NCI-H510A treated with DMSO at 0.1 percent for 48 hours (cell line): ENCODE measurements at places on chromosomes 7 and 10.

DNA sequence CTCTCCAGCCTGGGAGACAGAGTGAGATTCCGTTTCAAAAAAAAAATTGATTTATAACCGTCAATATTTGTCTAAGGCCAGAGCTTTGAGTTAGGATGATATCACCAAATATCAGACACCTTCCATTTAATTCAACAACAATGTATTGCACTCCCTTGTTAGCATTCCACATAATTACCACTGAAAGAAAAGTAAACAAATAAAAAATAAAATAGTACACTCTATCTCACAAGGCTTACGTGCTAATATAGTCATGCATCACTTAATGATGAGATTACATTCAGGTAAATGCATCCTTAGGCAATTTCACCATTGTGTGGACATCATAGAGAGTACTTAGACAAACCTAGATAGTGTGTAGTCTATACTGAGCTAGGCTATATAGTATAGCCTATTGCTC lies 127.6 kb upstream of the RHOBTB1 start:
- DNase-seq, result no peak

DNA sequence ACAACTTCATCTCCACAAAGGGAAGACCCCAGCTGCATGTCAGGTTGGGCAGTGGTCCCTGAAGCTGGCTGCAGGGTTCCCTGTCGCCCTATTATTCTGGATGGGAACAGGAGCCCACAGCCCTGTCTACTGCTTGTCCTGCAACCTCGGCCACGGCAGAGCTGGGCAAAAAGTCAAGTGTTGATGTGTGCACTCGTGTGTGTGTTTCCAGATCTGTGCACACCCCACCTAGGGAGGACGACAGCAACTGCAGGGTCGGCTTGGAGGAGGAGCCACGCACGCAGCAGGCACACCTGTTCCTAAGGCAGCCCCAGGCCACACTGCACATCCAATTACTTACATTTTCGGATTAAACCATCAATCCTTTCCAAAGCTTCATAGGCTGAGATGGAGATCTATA lies 23.6 kb downstream of the PITRM1 start:
- no peak for DNase-seq

DNA sequence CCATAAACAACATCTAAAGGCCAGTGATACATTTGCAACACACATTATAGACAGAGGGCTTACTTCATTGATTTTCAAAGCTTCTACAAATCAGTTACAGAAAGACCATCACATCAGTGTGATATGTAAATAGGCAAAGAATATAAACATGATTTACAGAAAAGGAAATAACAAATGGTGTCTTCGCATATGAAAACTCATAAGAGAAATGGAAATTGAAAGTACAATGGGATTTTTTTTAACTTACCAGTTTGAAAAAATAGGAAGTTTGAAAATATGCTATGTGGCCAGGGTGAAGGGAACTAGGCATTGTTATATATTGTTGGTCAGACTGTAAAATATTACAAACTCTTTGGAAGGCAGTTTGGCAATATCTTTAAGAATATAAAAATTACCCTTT lies 27.3 kb downstream of the SEC23IP start:
- DNase-seq, result no peak

GRCh38 chr7:141700848-141701371 lies 1.1 kb downstream of the DENND11 start:
- no peak for DNase-seq

GRCh38 chr10:116109481-116109880 lies 163.5 kb downstream of the GFRA1 start:
- DNase-seq, result no peak

DNA sequence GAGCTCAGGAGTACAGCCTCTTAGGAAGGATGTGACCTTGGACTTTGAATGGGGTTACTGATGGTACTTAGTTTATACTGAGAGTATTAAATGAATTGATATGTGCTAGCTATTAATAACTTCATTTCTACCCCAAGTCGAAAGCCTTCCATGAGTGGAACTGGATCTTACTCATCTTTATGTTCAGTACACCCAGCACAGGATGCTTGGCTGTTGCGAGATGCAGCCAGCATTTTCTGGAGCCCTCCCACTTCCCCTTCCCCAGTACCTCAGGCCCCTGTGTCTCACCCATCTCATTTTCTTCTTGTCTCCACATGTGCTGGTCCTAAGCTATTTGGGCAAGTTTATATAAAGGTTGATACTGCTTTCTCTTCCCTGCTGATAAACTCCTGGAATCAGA lies 7.2 kb downstream of the UPP1 start:
- DNase-seq, result no peak

- no peak for DNase-seq
Observed at GRCh38 chr10:44004913-44005787, 356.5 kb upstream of the ZNF32 start.

GRCh38 chr7:47318395-47319182 lies 263.3 kb downstream of the TNS3 start:
- no peak for DNase-seq

DNA sequence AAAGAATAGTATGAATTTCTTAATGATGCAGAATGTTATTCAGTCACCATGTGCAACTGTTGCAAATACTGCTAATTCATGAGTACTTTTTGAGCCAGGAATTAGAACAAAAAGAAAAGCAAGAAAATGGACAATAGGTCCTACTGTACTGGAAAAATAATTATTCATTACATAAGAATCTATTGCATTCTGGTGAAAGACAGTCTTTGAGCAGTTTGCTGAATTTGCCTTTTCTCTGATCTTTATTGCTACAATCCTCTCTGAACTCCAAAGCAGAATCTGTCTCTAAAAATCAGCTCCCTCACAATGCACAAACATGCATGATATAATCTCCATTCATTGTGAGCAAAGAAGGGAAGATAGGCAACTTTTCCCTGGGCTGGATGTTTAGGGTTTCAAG lies 12.8 kb downstream of the IFIT2 start:
- DNase-seq, result no peak

DNA sequence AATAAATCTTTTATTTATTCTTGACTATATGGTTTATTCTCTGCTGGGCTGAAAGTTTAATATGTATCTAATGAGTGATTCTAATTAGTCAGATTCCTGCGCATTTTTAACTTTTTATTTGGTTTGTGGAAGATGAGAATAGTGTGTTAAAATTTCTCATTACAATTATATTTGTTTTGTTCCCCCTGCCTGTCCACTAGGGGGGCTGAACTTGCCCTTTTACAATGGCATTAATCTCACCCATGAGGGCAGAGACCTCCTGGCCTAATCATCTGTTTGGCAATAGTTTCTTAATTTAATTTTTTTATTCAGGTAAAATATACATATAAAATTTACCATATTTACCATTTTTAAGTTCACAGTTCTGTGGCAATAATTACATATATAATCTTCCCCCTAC lies 278.5 kb upstream of the NPY start:
- DNase-seq, result no peak

DNA sequence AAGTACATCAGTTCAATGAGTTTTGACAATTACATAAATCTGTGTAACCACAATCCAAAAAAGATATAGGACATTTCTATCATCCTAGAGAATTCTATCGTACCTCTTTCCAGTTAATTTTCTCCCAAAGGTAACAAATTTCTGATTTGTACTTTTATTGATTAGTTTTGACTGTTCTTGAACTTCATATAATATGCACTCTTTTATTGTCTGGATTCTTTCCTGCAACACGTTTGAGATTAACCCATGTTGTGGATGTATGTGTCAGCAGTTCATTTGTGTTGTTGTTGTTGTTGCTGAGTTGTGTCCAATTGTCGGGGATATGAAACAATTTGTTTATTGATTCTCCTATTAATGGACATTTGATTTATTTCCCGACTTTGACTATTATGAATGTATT lies 145.9 kb upstream of the WDR11 start:
- DNase-seq, result no peak

- DNase-seq, result no peak
Observed at GRCh38 chr10:10794791-10795191, 222.9 kb upstream of the CELF2 start.

DNA sequence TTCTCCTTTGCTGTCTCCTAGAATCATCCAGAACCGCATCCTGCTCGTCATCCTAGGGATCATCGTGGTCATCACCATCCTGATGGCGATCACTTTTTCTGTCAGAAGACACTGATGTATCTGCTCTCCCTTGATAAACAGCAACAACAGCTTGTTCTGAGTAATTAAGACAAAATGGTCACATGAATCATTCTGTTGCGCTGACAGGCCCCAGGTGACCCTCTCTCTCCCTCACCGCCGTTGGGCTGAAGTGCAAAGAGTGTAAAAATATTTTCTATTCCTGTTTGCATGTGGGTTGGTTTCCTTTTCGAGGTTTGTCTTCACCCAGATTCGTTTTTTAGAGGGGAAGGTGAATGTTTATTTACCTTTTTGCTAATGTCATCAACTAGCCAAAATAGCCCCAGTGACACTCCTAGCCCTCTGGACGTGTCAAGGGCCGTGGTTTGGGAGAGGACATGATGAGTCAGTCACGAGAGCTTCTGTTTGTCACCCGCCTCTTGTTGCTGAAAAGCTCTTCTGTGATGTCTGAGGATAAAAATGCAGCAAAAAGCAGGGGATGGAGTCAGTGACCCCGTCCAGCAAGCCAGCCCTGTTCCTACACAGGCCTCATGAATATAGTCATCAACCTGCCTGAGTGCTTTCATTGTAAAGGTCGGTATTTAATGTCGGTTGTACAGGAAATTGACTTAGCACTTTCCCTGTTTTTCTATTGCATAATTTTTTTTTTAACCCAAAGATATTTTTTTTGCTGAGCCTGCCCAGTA lies 134.6 kb upstream of the TCF7L2 start:
- peak; percentile 11 for DNase-seq

- no peak for DNase-seq
Observed at GRCh38 chr7:83610649-83611304, 38.2 kb downstream of the SEMA3E start.

DNA sequence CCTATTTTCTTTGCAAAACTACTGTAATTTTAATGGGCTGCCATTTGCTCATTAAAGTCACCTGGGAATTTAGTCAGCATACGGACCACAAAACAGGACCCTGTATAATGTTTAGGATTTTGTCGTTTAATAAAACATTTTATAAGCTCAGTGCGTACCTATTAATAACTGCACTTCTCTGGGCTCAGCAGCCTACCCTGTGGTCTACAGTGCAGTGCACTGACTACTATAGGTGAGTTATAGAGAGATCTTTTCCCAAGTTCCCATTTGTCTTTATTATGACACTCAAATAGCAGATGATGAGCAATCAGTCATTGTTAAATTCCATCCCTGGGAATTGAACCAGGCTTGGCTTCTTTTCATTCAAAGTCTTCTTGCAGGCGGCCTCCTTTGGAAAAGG lies 433.4 kb upstream of the NFE2L3 start:
- DNase-seq, result no peak

DNA sequence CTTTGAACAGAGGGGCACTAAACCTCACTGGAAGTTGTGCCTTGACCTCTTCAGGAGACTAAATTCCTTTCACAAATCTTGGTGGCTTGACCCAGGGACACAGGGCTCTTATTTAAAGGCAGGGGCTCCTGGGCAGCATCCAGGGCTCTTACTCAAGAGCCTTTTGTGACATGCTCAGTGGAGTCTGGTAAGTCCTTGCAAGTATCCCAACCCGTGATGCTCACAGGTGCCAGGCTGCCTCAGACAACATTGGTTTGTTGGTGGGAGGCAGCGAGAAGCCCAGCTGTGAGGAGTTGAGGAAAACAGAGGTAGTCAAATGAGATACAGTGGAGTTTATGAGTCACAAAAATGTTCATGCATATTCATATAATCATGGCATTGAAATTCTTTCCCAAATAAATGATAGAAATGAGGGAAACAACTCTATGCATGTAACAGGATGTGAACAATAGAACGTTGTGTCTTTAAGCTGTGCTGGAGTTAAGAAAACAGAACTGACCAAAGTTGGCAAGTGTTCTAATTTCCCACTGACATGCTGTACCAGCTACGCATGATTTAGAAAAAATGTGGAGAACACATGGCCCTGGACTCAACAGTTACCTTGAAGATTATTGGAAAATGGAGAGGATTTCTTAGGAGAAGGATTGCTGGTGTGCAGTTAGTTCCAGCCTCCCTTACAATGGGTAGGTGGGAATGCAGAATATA lies 654.5 kb upstream of the COBL start:
- no peak for DNase-seq

- no peak for DNase-seq
Observed at GRCh38 chr7:137969828-137970227, 32.1 kb downstream of the CREB3L2 start.

GRCh38 chr7:108367946-108368345 lies 88.3 kb downstream of the NRCAM start:
- DNase-seq, result peak; percentile 15

DNA sequence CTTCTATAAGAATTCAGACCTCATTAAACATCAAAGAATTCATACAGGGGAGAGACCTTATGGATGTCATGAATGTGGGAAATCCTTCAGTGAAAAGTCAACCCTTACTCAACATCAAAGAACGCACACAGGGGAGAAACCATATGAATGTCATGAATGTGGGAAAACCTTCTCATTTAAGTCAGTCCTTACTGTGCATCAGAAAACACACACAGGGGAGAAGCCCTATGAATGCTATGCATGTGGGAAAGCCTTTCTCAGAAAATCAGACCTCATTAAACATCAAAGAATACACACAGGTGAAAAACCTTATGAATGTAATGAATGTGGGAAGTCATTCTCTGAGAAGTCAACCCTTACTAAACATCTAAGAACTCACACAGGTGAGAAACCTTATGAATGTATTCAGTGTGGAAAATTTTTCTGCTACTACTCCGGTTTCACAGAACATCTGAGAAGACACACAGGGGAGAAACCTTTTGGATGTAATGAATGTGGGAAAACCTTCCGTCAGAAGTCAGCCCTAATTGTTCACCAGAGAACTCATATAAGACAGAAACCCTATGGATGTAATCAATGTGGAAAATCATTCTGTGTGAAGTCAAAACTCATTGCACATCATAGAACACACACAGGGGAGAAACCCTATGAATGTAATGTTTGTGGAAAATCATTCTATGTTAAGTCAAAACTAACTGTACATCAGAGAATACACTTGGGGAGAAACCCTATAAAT lies 24.1 kb downstream of the ZNF37A start:
- no peak for DNase-seq

- no peak for DNase-seq
Observed at GRCh38 chr7:14962778-14963177, 60.2 kb upstream of the DGKB start.

- no peak for DNase-seq
Observed at GRCh38 chr7:158357106-158357897, 230.3 kb downstream of the PTPRN2 start.

DNA sequence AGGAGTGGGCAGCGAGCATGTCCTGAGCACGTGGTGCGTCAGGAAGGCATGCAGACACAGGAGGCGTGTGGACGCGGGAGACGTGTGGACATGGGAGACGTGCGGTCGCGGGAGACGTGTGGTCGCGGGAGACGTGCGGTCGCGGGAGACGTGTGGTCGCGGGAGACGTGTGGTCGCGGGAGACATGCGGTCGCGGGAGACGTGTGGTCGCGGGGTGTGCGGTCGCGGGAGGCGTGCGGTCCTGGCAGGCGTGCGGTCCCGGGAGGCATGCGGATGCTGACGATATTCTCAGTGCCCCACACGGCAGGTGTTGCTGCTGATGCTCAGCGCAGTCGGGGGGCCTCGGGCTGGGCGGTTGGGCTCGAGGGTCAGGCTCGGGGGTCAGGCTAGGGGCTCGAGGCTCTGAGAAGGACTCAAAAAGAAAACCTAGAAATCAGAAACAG lies 94.2 kb downstream of the NKX6-2 start:
- DNase-seq, result no peak
